ENCODE measurements at places on chromosomes 6 and 20. TPM values are rescaled to one million over a fixed set of nuclear protein-coding genes. Genes with fewer than 3 reads are reported as not detected.

The MEI4 gene
- total RNA-seq: not detected

The LTB gene
- total RNA-seq: not detected

The RFX6 gene
- not detected for total RNA-seq

The FAM83C gene
- total RNA-seq: not detected
